ENCODE measurements at places on chromosomes 2 and 18.

- no peak for DNase-seq
Observed at GRCh38 chr2:72386288-72386687, 238.6 kb upstream of the CYP26B1 start.

DNA sequence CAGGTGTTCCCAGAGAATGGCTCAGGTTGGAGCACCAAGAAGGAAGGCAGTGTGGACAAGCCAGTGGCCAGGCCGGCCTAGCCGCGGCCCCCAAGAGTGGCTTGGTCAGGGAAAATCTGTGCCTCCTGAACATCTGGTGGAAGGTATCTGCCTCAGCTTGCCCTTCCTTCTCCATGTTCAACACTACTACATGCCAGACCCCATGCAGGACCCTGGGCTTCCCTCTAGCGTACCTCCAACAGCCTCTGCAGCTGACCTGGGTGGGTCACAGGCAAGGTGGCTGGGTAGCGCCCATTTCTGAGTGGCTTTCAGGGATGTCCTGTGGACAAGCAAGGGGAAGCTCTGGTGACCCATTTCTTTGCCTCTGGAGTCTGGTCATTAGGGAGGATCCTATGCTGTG lies 7.7 kb downstream of the WNT10A start:
- no peak for DNase-seq

GRCh38 chr2:231297108-231297908 lies 98.2 kb upstream of the B3GNT7 start:
- no peak for DNase-seq

DNA sequence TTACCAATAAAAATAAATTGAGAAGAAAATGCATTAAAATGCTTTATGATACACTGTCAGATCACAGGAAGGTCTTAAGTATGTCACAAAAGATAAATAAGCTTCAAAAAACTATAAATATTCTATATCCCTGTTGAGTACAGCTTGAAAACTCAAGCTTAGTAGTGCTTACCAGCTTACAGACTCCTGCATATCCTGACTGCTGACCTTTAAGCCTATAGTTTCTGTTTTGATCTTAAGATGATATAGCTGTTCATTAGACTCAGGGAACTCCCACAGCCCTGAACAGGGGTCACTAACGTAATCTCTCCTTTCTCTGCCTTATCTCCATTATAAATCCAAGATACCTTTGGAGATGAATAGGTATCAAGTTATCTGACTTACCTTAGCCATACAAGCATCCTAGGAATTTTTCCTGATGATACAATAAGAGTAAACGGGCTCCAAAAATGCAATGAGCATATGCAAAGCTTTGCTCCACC lies 93.7 kb upstream of the RBBP8 start:
- no peak for DNase-seq
